ENCODE measurements at places on chromosomes 7 and 10.

DNA sequence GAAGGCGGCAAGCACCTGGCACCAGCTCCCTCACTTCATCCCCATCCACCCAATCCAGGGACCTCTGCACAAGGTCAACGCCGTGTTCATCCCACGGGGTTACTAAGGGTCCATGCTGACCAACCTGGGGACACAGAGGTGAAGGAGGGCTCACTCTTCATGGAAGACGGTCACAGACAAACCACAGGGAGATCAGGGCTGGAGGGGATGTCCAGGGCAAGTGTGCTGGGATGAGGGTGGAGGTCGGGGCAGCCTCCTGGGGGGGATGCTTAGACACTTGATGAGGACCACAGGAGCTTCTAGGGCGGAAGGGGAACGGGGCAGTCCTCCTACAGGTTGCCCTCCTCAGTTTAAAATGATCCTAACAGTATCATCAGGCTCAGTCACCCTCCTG, 46.7 kb downstream of the FAM53B start:
- no peak for DNase-seq

DNA sequence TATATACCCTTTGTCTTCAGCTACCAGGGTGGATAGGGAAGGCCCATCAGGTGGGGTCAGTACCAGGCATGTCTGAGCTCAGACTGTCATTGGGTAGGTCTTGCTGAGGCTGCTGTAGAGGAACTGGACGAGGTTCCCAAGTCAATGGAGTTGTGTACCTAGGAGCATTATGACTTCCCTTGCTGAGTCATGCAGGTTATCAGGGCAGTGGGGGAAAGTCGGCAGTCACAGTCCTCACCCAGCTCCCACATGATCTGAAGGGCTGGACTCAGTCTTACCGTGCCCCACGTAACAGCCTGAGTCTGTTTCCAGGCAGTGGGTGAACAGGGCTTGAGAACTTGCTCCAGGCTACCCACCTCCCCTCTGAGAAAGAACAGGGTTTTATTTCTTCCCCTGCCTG, 260.8 kb upstream of the COBL start:
- DNase-seq: no peak

- no peak for DNase-seq
Measured at GRCh38 chr7:73570521-73570920, 7.9 kb downstream of the TBL2 start.

- DNase-seq: no peak
Measured at GRCh38 chr10:34041871-34042270, 707.4 kb upstream of the NRP1 start.

GRCh38 chr7:136275794-136276193, 298.6 kb upstream of the MTPN start:
- DNase-seq: no peak

DNA sequence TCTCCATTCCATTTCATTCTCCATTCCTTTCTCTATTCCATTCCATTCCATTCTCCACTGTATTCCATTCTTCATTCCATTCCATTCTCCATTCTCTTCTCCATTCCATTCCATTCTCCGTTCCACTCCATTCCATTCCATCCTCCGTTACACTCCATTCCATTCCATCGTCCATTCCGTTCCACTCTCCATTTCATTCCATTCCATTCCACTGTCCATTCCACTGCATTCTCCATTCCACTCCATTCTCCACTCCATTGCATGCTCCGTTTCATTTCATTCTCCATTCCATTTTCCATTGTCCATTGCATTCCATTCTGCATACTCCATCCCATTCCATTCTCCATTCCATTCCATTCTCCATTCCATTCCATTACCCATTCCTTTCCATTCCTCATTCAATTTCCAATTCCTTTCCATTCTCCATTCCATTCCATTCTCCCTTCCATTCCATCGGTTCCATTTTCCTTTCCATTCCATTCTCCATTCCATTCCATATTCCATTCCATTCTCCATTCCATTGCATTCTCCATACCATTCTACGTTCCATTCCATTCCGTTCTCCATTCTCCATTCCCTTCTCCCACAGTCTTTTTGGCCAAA, 78.3 kb downstream of the NSUN6 start:
- DNase-seq: no peak

- DNase-seq: no peak
Measured at GRCh38 chr7:7104971-7105370, 77.4 kb upstream of the C1GALT1 start.

GRCh38 chr10:124872681-124873080, 69.2 kb upstream of the ZRANB1 start:
- DNase-seq: no peak

DNA sequence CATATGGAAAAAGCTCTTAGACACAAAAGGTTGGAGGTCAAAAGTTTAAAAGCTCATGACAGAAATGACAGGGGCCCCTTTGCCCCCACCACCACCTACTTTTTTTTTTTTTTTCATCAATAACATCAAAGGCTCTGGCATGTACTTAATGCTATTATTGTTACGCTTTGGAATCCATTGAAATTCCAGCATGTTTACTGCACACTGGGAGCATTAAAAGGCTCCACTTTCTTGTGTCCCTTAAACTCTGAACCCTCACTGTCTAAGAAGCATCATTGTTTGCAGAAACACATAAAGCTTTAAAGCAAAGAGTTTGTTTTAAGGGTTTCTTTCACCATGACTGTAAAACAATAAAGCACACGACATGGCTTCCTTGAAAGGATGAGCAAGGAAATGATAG, 149.4 kb downstream of the GLI3 start:
- no peak for DNase-seq

All from epithelial cell of prostate (primary cell).